ENCODE measurements at places on chromosomes 5 and 9.

- DNase-seq: no peak
These were observed 92.0 kb downstream of the C9orf152 start for GRCh38 chr9:110115826-110116542.

DNA sequence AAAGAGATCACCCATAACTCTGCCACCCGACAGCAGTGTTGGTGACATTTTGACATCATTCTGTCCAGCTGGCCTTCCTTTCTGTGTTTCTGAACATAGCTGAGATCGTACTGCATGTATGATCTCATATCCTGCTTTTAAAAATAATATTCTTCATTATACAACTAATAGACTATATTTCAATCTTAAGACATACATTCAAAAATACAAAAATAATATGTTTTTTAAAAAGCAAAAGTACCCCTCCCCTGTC is 47.7 kb upstream of the RPL26L1 start:
- no peak for DNase-seq

DNA sequence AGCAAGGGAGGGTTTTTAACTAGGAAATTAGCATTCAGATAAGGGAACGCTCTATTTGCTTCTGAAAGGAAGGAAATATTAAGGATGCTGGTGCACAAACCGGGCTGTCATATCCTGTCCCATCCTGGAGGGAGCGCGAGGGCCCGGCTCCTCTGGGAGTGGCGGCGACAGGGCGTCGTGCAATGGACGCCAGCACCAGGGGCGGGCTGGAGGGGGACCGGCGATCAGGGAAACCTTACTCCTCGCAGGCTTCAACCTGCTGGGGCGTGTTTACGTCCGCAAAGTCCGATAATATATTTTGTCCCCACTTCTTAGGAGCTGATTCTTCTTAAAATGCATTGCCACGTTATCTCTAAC is 197.1 kb upstream of the TBCA start:
- DNase-seq: no peak

DNA sequence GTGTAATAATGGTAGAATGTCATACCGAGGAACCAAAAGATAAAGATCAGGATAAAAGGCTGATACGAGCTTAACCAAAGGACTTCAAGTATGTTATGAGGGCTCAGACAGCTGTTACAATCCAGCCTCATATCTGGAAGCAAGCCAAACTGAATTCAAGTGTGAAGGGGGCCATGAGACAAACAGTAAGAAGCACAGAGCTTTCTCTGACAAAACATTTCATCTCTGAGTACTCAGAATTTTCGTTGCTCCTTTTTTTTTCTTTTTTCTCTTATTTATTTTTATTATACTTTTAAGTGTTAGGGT is 52.9 kb upstream of the CD180 start:
- DNase-seq: no peak

DNA sequence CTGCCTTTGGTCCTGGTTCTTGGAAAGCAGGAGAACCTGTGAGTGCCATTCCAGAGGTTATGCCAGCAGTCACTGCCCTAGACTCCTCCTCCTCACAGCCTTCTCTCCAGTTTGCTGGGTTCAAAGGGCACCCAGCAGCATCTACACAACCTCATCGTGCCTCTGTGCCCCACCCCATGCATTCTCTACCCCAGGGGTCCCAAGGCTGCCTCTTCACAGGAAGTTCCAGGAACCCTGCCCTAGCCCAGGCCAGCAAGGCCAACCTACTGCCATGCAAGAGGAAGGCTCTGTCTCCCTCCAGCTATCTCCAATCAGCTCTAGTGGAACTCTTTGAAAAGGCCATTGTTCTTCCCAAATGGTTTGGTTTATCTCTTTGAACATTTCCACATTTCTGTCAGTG is 21.2 kb downstream of the ENC1 start:
- no peak for DNase-seq

DNA sequence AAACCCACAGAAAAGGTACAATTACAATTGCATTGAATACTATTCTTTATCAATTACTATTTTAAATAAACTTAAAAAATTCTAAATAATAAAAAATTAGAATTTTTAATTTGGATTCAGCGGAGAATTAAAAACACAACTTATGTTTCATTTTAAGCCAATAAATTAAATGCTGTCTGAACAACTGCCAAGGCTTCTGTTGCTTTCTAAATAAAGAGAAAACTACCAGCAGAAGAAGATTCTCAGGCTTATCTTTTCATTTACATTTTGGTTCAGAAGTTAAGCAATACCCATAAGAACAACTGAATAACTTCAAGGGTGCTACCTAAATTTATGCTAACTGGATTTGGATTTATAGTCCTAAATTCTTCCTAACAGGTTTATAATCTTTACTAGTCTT is 150.0 kb upstream of the FTMT start:
- no peak for DNase-seq

- no peak for DNase-seq
These were observed 221.7 kb downstream of the PCSK5 start for GRCh38 chr9:76112151-76112550.

- DNase-seq: no peak
These were observed 71.4 kb downstream of the ASTN2 start for GRCh38 chr9:117343427-117343826.

DNA sequence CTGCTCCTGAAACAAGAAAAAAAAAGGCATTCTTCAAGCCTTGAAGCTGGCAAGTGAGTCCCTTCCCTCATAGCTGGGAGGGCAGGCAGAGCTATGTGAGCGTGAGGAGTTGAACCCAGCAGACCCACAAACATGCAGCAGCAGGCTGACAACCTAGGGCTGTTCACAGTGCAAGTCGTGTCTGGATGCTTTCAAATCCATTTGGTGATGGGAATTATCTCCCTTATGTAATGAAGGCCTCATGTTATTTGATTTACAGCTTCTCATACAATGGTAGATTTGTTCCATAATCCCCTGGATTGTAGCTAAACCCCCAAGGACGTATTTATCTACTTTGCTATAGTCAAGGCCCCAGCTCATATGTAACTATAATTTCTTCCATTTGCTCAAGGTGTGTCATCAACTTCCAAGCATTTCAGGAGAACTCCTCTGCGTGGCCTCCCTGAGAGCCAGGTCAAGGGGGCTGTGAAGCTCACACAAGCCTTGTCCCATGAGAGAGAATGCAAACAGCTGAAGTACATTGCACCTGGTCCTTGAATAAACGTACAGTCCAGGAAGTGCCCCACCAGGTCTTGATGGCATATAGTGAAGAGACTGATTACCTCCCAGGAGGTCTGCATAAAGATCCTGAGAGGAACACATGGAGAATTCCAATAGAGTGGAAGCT is 124.8 kb upstream of the SLC1A3 start:
- no peak for DNase-seq

DNA sequence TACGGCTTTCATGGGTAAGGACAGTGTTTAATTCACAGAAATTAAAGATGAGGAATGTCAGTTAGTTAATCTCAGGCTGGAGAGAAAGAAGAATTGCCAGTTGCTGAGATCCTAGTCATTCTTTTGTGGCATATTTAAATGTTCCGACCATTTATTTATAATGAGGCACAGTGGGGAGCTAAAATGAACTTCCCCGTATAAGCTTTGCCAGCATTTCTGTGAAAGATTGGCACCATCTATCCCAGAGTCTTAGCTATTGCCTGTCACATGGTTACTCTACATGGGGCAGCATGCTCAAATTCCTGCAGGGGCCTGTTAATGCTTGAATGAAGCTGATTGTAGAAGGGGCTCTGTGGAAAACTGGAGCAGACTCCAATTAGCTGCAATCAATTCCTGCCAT is 314.1 kb downstream of the PRELID2 start:
- no peak for DNase-seq

DNA sequence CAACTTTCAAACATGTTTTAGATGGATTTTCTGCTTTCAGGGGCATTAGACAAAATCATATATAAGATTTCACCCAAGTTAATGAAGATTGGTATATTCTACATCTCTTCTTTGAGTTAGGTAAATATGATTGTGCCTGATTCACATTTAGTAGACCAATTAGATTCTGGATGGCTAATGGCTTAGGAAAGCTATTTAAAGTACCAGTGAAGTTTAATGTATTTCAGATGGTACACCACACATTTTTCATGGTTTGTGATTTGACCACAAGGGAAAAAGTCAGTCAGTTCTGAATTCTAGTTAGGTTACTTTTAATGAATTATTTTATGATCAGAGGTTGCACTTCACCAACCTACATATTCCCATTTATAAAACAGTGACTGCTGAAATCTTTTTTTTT is 409.7 kb downstream of the ADGRV1 start:
- no peak for DNase-seq

- no peak for DNase-seq
These were observed 83.1 kb downstream of the VCAN start for GRCh38 chr5:83554686-83555085.

- no peak for DNase-seq
These were observed 337.8 kb downstream of the TENT4A start for GRCh38 chr5:7050986-7051385.

- DNase-seq: no peak
These were observed 53.8 kb downstream of the CDC14B start for GRCh38 chr9:96565671-96566497.

DNA sequence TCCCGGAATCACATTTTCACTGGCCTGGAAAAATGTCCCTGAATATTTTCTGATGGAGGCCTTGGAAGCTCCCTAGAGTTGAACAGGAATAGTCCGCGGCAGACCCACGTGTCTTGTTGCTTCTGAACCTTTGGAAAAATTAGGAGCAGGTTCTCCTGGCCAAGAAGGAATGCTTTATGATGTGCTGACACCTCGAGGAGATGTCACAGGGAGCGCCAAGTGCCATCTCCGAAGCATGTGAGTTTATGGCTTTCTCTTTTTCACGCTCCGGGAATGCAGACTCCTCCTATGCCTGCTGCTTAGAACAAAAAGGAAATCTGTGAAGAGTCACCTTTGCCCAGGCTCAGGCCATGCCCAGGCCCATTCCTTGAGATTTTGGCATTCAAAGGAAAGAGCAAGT is 84.6 kb downstream of the BOD1 start:
- DNase-seq: no peak

- DNase-seq: no peak
These were observed 17.6 kb downstream of the AP3S1 start for GRCh38 chr5:115859378-115859777.

DNA sequence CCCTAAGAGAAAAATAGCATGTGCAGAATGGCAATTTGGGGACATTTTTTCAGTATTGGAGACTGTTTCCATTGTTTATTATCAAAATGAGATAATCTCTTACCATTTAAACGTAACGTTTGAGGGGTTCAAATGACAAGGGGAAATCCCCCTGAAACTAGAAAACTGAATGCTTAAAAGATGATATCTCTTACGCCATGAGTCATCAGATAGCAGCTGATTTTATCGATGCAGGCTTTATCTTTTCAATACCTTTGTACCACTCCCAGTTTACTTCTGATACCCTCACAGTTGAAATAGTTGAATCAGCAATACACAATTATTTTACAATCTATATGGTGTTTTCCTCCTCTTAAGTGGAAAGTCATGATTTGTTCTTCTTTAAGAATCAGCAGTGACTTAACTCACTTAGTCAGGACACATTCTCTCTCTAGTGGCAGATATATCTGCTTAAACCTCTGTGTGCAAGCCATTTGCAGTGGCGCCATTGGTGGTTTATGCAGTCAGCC is 29.2 kb downstream of the OSMR start:
- DNase-seq: no peak

GRCh38 chr9:33458444-33458843 is 11.1 kb upstream of the AQP3 start:
- DNase-seq: peak; percentile 53

GRCh38 chr5:1523480-1523792 is 324 bp downstream of the LPCAT1 start:
- no peak for DNase-seq

GRCh38 chr9:127216888-127217217 is 47.7 kb upstream of the GARNL3 start:
- no peak for DNase-seq

DNA sequence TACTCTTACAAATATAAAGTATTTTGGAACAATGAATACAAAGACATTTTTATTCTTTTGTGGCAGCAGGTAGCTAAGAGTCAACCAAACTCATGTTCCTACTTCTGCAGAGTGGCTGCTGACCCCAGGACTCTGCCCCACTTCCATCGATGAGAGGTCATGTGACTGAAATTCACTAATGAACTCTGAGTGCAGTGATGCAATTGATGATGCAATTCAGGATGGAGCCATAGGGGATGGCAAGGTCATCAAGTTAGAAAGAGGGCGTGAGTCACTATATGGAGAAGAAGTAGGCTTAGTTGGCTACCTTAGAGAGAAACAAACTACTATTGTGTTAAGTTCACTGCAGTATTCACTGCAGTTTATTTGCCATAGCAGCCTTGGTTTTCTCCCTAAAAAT is 340.4 kb downstream of the CTNND2 start:
- no peak for DNase-seq

- no peak for DNase-seq
These were observed 13.7 kb downstream of the DIPK1B start for GRCh38 chr9:136726118-136726517.

GRCh38 chr5:14674983-14675854 is 10.7 kb downstream of the OTULIN start:
- DNase-seq: no peak

- no peak for DNase-seq
These were observed at the start of gene SPAAR for GRCh38 chr9:35909274-35909673. SPAAR (plus strand) TSS chr9:35909490; CDS start chr9:35910464, 974 bp downstream.

GRCh38 chr5:78816143-78816765 is 167.7 kb upstream of the LHFPL2 start:
- no peak for DNase-seq

GRCh38 chr5:145834917-145835847 is at the start of gene PRELID2:
PRELID2 (minus strand) TSS chr5:145835342; CDS start chr5:145835251, 91 bp downstream.
- DNase-seq: peak; percentile 9

DNA sequence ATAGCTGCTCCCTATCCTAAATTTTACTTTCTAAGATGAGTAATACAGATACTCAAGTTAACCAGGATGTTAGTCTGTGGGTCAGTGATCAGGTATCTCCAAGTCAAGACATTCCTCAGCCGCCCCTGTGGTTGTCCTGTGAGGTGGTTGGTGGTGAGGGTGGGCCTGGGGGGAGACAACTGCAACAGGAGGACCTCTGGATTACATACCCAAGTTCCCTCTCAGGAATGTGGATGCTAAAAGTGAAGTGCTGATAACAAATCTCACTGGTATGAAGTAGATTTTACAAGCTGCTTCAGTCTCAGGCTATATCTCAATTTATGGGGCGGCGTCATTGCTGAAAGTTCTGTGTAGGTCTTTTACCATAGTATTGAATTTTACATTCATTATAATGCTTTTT is 38.3 kb downstream of the SLC1A3 start:
- DNase-seq: no peak

DNA sequence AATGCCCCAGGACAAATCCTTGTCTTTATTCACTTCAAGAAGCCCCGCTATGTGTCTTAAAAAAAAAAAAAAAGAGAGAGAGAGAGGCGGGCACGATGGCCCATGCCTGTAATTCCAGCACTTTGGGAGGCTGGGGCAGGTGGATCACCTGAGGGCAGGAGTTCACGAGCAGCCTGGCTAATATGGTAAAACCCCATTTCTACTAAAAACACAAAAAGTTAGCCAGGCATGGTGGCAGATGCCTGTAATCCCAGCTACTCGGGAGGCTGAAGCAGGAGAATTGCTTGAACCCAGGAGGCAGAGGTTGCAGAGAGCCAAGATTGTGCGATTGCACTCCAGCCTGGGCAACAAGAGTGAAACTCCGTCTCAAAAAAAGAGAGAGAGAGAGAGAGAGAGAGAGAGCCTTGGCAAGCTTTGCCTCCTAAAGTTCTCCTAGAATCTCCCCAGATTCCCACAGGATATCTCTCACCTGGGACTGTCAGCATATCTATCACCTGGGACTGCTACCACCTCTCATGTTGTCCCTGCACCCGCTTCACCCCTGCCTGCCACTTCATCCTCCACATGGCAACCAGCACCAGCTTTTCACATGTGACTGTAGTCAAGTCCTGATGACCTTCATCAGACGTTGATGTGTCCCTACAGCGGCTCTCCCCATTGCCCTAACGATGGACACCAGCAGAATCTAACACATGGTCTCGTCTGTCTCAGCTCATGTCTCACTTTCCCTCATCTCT is 5.8 kb downstream of the ITK start:
- no peak for DNase-seq

Measured in activated T-cell treated with anti-CD3 and anti-CD28 coated beads for 1 hour (primary cell).